ENCODE measurements at places on chromosomes 5 and 9.

DNA sequence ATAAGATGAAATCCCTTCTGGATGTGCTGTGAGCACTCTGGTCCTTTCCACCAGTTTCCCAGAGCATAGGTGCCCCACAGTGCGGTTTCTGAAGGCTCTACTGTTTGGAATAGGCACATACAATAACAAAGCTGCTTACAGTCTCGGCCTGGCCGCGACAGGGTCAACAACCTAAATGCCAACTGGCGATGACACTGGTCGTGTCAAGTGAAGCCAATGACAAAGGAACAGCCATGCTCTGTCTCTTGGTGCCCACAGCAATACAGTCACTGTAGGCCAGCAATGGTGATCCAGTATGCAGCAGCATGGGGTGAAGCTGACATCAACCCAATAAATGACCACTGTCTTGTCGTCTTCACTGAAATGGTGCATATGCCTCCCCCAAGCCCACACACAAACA, 47.8 kb upstream of the EQTN start:
- no peak for DNase-seq

GRCh38 chr9:91954841-91955471, 4.9 kb upstream of the ROR2 start:
- DNase-seq, result no peak

DNA sequence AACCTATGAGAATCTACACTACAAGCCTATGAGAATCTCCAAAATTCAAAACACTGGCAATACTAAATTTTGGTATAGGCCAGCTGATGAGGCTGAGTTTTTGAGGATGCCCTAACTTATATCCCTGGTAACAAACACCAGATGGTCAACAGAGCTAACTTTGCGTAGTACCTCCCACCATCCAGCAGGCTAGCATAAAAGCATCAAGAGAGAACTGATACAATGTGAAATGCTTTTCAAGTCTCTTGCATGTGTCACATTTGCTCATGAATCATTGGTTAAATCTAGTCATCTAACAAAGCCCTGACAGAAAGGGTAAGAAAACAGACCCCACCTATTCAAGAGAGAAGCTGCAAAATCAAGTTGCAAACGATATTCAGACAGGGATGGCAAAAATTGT, 1609.7 kb upstream of the CDH9 start:
- no peak for DNase-seq

DNA sequence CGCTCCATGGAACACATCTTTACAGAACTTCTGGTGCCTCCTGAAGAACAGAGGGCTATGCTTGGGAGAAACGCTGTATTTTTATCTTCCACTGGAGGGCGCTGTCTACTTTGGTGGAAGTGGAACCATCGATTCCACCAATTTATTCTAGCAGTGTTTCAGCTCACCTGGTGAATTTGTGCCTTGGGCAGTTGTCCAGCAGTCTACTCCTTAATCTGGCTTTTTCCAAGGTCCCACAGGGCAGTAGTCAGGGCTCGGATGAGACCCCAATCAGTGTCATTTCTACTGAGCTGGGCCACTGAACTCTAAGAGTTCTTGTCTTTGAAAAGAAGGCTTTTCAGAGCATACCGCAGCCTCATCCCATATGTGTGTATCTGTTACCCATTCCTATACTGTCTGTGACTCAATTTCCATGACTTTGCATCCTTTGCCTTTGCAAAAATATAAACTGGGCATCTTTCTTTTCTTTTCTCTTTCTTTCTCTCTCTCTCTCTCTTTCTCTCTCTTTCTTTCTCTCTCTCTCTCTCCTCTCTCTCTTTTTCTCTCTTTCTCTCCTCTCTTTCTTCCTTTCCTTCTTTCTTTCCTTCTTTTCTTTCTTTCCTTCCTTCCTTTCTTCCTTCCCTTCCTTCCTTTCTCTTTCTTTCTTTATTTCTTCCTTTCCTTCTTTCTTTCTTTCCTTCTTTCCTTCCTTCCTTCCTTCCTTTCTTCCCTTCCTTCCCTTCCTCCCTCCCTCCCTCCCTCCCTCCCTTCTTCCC, 138.4 kb upstream of the ZNF618 start:
- DNase-seq, result no peak

- DNase-seq, result no peak
Measured at GRCh38 chr9:94805051-94805489, 78.6 kb downstream of the AOPEP start.

DNA sequence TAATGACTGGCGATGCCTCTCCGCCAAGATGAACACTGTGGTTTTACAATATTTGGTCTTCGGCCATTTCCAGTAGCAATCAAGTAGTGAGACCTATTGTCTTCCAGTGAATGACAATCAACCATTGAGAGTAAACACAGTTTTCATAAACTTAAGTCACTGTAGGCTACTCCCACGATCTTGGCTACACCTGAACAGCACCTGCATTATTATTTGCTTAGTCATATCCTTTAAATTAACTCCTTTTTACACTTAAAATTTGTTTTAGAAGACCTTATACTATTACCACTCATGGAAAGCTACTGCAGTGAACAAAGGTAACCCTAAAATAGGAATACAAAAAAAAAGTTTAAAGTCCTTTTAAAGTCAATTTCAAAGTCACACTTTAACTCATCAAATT, 58.2 kb downstream of the ZNF354C start:
- no peak for DNase-seq

GRCh38 chr5:139140591-139141071, 57.5 kb downstream of the SIL1 start:
- no peak for DNase-seq

GRCh38 chr5:148999741-149000140, 63.1 kb downstream of the SH3TC2 start:
- DNase-seq, result no peak

GRCh38 chr9:12194731-12195130, 498.5 kb upstream of the TYRP1 start:
- DNase-seq, result no peak

DNA sequence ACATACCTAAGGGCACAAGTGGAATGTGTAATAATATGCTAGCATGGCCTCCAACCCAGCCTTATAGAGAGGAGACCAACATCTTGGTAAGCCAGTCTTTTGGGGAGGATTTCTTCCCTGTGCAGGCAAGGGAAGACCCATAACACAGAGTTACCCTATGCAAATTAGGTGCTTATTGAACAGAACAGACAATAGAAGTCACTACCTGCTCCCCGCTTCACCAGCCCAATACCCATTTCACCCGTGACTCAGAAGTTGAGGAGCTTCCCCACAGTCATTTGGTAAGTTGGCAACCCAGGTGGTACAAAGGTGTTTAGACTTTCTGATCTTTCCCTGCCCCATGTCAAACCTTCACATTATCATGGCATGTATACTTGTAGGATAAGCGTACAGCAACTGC, 44.6 kb downstream of the AOPEP start:
- DNase-seq, result no peak

DNA sequence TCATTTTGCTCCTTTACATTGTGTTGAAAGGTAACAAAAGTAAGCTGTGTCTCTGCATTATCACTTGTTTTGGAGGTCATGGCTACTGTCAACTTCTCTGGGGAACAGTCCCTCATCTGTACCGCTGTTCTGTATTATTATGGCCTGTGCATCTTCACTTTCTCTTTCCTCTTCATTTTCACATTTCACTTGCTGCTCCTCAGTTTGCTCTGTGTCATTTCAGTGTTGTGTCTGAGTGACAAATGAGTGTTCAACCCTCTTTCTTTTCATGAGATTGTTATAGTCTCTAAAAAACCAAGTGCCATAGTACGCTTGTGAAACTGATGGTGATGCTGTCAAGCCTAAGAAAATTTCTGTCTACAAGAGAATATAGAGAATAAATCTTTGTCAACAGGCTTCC, 122.0 kb upstream of the FER start:
- no peak for DNase-seq

All from activated CD8-positive, alpha-beta memory T cell treated with anti-CD3 and anti-CD28 coated beads for 4 hours (primary cell).